Effector memory CD8-positive, alpha-beta T cell (primary cell): ENCODE measurements at places on chromosomes 2 and 18.

DNA sequence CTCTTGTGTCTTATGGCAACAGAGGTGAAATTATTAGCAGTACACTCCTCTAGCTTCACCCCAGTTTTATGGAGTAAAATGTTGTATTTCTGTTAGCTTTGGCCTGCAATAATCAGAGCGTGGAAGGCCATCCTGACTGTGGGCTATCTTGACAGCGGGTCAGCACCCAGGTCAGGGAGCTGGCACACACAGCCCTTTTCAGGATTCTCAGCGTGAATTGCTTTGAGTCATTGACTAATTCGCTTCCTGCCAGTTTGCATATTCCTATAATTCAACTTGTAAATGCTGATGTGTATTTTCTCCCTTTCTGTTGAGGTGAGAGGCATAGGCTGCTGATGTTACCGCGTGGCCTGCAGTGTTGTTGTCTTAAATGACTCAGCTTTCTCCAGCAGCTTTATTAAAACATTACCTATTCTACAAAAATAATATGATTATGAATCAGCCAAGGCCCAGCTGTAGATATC is 109.6 kb upstream of the EML6 start:
- H3K4me1 ChIP-seq = peaks cover 48% of the 10 kb centered on the region
- no peak for DNase-seq
- H3K36me3 ChIP-seq = peaks cover 57% of the 10 kb centered on the region

GRCh38 chr2:43303889-43304288 is 77.5 kb upstream of the ZFP36L2 start:
- H3K4me3 ChIP-seq = no peak overlapping the region
- no peaks in the 10 kb centered on the region for H3K27me3 ChIP-seq
- peaks cover 5% of the 10 kb centered on the region for H3K36me3 ChIP-seq
- DNase-seq = no peak
- H3K27ac ChIP-seq = no peak overlapping the region

DNA sequence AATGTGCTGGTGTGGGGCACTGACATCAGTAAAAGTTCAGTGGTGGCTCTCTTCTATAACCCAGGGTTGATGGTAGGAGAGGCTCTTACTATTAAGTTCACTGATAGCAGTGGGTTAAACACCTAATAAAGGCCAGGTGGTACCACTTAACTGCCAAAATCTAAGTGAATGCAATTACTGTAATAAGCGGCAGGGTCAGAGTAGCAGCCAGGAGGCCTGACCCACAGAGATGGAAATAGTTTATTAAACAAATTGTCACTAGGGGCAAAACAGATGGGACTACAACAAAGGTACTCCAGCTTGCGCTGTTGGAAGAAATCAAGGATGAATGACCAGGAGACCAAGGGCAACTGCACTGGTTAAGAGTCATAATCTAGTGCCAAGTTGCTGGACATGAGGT is 26.6 kb downstream of the ZSWIM2 start:
- no peak for DNase-seq
- no peaks in the 10 kb centered on the region for H3K36me3 ChIP-seq
- no peak overlapping the region for H3K27ac ChIP-seq
- no peaks in the 10 kb centered on the region for H3K4me1 ChIP-seq

GRCh38 chr18:48785091-48785614 is 165.6 kb downstream of the SMAD7 start:
- H3K27me3 ChIP-seq = no peaks in the 10 kb centered on the region
- peaks cover 21% of the 10 kb centered on the region for H3K4me1 ChIP-seq
- H3K36me3 ChIP-seq = peaks cover 4% of the 10 kb centered on the region
- H3K4me3 ChIP-seq = peak overlapping the region; percentile 44
- H3K27ac ChIP-seq = peak overlapping the region; percentile 81
- peak; percentile 13 for DNase-seq

DNA sequence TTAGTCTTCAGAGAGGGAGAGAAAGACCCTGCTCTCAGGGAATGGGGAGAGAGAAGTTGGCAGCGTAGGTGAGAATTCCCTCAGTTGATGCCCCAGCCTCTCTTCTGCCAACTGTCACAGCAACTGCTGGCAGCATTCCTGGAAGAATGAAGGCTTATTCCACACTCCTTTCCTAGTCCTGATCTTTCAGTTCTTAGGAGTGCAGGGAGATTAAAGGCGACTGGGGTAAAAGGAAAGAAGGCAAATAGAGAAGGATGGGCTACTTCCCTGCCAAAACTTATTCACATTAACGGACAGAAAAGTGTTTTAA is 65.9 kb upstream of the ACAA2 start:
- no peaks in the 10 kb centered on the region for H3K36me3 ChIP-seq
- H3K4me3 ChIP-seq = no peak overlapping the region
- no peak for DNase-seq
- no peaks in the 10 kb centered on the region for H3K4me1 ChIP-seq
- no peak overlapping the region for H3K27ac ChIP-seq
- H3K27me3 ChIP-seq = peaks cover 79% of the 10 kb centered on the region

DNA sequence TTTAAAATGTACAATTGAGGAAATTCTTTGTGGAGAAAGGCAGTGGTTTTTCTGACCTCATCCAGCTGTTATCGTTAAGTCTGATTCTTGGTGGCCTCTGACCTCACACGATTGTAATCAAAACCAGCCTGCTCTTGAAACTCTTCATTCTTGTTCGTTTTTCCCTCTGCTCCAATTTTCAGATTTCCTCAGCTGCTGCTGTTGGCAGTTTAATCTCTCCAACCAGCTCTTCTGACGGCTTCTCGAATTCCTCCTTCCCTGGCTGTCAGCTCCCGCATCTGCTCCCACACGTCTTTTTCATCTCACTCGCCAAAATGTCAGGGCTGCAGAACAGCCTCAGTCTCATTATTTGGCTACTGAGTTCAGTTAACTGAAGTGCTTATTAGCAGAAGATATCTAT is 136.1 kb downstream of the DCDC2C start:
- H3K4me3 ChIP-seq = no peak overlapping the region
- H3K27ac ChIP-seq = no peak overlapping the region
- no peak for DNase-seq
- H3K27me3 ChIP-seq = no peaks in the 10 kb centered on the region
- H3K36me3 ChIP-seq = peaks cover 2% of the 10 kb centered on the region

DNA sequence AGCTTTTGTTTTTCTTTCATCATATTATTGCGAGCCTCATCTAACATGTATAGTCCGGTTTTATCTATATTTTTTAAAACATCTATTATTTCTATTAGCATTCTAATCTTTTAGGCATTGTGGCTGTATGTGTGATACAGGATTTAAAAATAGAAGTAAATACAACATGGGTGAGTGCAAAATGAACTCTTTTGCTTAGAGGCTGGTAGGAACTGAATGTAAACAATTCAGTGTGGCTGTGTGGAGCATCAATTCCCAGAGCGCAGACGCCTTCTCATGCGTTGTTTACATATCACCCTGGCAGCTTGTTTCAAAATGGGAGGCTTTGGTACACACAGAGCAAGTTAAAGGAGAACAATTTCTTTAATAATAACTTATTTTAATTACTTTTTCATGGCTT is 836 bp downstream of the DTNA start:
- no peaks in the 10 kb centered on the region for H3K4me1 ChIP-seq
- no peak for DNase-seq
- H3K36me3 ChIP-seq = no peaks in the 10 kb centered on the region
- no peak overlapping the region for H3K27ac ChIP-seq
- no peak overlapping the region for H3K4me3 ChIP-seq

GRCh38 chr2:235191978-235192377 is 240.2 kb downstream of the SH3BP4 start:
- DNase-seq = no peak
- no peak overlapping the region for H3K4me3 ChIP-seq
- no peaks in the 10 kb centered on the region for H3K36me3 ChIP-seq
- peaks cover 49% of the 10 kb centered on the region for H3K27me3 ChIP-seq

DNA sequence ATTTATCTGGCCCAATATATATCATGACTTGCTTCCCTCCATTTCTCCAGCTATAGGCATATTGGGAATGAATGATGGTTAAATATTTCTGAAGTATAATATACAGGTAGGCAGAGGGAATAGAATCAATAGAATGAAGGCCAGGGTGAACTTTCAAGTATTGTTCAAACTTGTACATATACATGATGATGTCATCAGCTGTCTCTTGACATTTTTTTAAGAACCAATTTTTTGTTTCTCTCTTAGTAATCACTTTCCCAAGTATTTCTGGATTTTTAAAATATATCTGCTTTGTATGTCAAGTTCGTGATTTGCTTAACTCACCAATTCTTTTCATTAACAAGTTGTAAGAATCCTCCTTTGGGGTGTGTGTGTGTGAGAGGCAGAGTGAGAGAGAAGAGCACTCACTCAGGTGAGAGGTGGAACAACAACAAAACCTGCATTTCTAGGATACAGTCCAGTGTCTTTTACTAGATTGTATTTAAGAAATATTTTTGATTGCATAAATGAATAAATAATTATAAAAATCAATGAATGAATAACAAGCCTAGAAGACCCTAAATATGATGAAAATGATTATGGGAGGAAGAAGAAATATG is 1239.1 kb downstream of the LRP1B start:
- no peaks in the 10 kb centered on the region for H3K4me1 ChIP-seq
- H3K27me3 ChIP-seq = no peaks in the 10 kb centered on the region
- no peak overlapping the region for H3K27ac ChIP-seq
- no peaks in the 10 kb centered on the region for H3K36me3 ChIP-seq
- no peak overlapping the region for H3K4me3 ChIP-seq

- peaks cover 2% of the 10 kb centered on the region for H3K36me3 ChIP-seq
- H3K27ac ChIP-seq = no peak overlapping the region
- H3K4me1 ChIP-seq = peaks cover 5% of the 10 kb centered on the region
- no peak for DNase-seq
Observed at GRCh38 chr2:238337846-238338245, 17.5 kb downstream of the TRAF3IP1 start.

DNA sequence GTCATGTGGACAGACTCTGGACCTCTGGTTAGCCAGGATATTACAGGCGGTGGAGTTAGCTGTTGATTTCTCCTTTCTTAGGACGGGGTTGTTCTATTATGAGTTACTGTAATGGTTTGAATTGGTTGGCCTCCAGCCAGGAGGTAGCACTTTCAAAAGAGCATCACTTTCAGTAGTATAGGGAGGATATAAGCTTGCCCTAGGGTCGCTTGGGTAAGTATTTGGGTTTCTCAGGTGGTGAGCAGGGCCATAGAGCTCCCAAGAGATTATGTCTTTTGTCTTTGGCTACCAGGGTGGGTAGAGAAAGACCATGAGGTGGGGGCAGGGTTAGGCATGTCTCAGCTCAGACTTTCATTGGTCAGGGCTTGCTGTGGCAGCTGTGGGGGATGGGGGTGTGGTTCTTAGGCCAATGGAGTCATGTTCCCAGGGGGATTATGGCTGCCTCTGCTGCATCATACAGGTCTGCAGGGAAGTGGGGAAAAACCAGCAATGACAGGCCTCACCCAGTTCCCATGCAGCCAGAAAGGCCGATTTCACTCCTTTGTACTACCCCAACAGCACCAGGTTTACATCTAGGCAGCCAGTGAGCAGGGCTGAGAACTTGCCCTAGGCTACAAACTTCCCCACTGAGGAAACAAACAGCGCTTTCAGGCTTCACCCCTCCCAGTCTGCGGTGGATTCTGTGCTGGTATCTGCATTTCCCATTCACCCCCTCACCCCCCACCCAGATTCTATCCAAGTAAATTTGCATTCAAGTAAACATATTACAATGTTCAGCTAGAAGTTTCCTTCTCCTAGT is 89.4 kb upstream of the SLC38A11 start:
- no peak overlapping the region for H3K27ac ChIP-seq
- peaks cover 2% of the 10 kb centered on the region for H3K36me3 ChIP-seq
- H3K4me1 ChIP-seq = no peaks in the 10 kb centered on the region
- H3K4me3 ChIP-seq = no peak overlapping the region
- H3K27me3 ChIP-seq = no peaks in the 10 kb centered on the region

GRCh38 chr18:13480571-13481255 is 245.6 kb downstream of the FAM210A start:
- H3K27me3 ChIP-seq = no peaks in the 10 kb centered on the region
- H3K4me1 ChIP-seq = peaks cover 19% of the 10 kb centered on the region
- H3K27ac ChIP-seq = peak overlapping the region; percentile 84

DNA sequence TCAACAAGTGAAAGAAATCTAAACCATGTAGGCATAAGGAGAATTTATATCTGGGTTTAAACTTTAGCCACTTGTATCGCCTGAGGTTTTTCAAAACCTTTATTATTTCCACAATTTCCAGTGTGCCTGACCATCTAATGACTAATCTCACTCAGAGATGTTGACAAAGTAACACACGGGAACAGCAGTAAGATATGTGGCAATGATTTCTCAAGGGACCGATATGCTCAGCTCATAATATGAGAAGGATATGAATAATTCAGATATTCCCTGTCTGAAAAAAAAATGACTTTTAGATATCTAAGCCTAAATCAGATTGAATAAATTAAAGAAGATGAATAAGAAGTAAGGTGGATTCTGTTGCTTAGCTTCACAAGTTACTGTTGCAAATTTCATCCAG is 43.5 kb downstream of the TMEM163 start:
- peaks cover 6% of the 10 kb centered on the region for H3K36me3 ChIP-seq
- DNase-seq = no peak
- H3K4me1 ChIP-seq = peaks cover 64% of the 10 kb centered on the region
- no peak overlapping the region for H3K27ac ChIP-seq
- no peaks in the 10 kb centered on the region for H3K27me3 ChIP-seq

- H3K27me3 ChIP-seq = no peaks in the 10 kb centered on the region
- H3K27ac ChIP-seq = no peak overlapping the region
- no peak overlapping the region for H3K4me3 ChIP-seq
- H3K4me1 ChIP-seq = peaks cover 37% of the 10 kb centered on the region
- H3K36me3 ChIP-seq = peaks cover 37% of the 10 kb centered on the region
Observed at GRCh38 chr2:73938718-73939352, 12.2 kb downstream of the DGUOK start.

- H3K27me3 ChIP-seq = no peaks in the 10 kb centered on the region
- H3K4me1 ChIP-seq = no peaks in the 10 kb centered on the region
- DNase-seq = no peak
Observed at GRCh38 chr2:8892111-8892510, 54.7 kb upstream of the KIDINS220 start.

GRCh38 chr2:37916512-37917082 is 8.5 kb upstream of the RMDN2 start:
- H3K4me3 ChIP-seq = no peak overlapping the region
- H3K4me1 ChIP-seq = no peaks in the 10 kb centered on the region
- no peaks in the 10 kb centered on the region for H3K36me3 ChIP-seq
- no peak for DNase-seq
- peaks cover 39% of the 10 kb centered on the region for H3K27me3 ChIP-seq

DNA sequence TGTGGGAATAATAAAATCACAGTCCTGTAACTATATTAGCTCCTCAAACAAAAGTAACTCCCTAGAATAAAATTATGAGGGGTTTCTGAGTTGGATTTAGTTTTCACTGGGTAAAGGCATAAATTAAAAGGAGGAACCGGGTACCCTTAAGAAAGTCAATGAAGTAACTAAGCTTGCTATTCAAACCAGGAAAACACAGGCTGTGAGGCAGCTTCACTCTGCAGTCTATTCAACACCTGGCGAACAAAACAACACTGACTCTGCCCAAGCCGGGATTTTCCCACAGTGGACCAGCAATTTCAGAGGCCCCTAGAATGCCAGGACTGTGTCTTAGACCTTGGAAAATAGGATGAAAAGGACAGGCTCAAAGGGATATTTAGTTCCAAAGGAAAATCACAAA is 24.6 kb upstream of the CREB1 start:
- H3K4me3 ChIP-seq = no peak overlapping the region
- peaks cover 8% of the 10 kb centered on the region for H3K27me3 ChIP-seq
- peaks cover 4% of the 10 kb centered on the region for H3K36me3 ChIP-seq
